Stimulated activated naive CD8-positive, alpha-beta T cell treated with anti-CD3 and anti-CD28 coated beads, Interleukin-15, Interleukin-2, amounts not matched to agents 100 U/mL and 50 U/mL, for 24 hours (primary cell): ENCODE measurements at places on chromosomes 3 and 15.

DNA sequence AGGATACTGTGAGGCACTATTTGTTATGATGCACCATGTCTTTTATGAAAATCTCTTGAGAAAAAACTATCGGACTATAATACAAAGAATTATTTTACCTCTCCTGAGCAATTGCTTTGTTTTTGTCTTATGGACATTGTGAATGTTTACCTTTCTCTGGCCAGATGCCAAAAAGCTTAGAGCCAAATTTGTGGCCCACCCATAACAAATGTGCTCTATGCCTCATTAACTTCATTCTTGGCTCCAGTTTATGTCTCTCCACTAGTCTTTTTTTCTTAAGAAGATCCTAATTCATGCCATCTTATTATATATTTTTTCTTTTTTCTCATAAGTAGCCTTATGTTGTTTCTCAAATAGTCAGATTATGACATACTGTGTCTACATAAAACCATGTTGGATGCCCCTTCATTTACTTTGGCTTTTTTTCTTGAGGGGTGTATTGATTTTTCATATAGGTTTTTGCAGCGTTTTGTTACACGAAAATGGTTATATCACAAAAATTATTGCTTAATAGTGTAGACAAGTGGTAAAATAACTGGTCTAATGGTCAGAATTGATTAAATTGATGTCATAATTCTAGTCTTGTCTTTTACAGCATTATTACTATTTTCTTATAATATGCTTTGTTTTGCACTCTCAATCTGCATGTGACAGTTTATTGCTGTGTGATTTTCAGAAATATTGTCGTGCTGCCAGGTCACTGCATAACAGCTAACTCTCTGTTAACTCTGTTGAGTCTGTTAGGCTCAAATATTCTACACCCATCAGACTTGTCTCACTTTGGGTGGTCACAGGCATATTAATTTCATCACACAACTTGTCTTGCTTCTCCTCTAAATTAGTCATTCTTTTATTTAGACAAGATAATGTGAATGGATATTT lies 18.2 kb downstream of the SENP8 start:
- DNase-seq: no peak

DNA sequence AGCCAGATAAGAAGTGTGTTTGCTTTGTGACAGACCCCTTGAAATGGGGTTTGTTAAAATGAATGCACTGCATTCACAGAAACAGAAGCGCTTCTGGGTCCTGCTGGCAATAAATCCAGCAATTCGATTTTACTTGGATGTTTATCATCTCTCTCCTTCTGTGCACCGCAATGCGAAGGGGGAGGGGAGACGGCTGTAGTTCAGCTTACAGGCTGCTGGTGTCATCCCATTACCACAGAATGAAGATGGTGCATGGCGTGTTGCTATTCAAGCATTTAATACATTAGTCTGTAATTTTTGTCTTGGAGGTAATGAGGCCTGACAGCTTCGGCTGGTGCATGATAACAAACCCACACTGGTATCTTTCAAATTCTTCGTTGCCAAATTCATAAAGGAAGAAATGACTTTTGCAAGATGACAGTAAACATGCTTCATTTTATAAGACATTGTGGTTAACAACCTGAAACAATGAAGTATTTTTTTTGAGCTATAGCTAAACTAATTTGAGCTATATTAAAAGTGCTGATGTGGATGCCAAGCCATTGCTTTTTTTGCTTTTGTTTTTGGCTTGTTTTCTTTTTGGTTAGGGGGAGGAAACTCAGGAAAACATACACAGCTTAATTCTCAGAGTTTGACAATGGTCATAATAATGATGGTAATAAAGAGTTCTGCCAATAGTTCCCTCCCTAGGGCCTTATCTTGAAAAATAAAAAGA lies 418.3 kb downstream of the OTOL1 start:
- no peak for DNase-seq

DNA sequence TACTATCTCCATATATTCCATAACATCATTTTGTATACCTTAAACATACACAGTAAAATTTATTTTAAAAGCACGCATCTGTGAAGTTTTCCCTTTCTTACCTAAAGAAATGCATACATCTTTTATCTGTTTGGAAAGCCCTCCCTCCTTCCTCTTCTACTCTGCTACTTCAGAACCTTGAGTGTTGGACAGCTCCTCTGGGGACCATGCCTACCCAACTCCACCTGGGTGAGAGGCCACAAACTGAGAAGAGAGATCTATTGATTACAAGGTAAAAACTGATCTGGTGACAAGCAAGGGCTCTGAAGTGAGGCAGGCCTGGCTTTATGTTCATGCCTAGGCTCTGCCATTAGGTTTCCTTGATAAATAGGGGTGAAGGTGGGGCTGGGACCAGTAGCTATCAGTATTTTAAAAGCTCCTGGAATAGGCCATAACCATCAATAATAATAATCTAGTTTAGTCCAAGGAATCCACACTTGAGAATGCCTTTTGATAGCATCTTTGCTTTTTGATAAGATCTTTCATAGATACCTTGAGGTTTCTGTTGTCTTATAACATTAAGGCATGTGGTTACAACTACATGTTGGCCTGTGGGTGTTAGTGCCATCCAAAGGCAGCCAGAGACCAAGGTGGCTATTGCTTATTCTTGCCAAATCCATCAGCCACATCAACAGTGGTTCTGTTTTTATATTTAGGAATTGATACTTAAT lies 148.8 kb downstream of the KCNMB2 start:
- no peak for DNase-seq

DNA sequence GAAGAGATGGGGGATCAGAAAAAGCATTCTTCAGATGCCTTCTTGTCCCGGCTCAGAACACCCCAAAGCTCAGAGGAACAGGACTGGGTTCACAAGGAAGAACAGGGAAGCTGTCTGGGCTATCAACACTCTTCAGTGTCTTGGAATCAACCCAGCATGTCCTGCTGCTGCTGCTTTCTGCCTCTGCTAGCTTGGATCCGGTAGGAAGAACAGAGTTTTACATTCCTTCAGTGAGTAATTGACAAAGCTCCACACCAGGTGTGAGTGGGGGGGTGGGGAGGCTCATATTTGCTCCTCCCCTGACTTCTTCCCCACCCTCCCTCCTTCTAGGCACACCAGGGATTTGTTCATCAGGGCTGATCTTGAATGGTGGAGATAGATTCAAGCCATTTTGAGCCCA lies 13.1 kb upstream of the ETV5 start:
- no peak for DNase-seq

GRCh38 chr3:62370858-62371719 lies 2.3 kb downstream of the FEZF2 start:
- no peak for DNase-seq

GRCh38 chr3:20658491-20658890 lies 472.5 kb upstream of the SGO1 start:
- no peak for DNase-seq

- no peak for DNase-seq
These were observed 9.6 kb upstream of the ZXDC start for GRCh38 chr3:126485176-126485897.

- no peak for DNase-seq
These were observed 1265.0 kb upstream of the ALCAM start for GRCh38 chr3:104101736-104102135.

GRCh38 chr15:48667701-48668100 lies 22.2 kb upstream of the FBN1 start:
- DNase-seq: no peak

- no peak for DNase-seq
These were observed 624.7 kb upstream of the ALCAM start for GRCh38 chr3:104742044-104742443.

DNA sequence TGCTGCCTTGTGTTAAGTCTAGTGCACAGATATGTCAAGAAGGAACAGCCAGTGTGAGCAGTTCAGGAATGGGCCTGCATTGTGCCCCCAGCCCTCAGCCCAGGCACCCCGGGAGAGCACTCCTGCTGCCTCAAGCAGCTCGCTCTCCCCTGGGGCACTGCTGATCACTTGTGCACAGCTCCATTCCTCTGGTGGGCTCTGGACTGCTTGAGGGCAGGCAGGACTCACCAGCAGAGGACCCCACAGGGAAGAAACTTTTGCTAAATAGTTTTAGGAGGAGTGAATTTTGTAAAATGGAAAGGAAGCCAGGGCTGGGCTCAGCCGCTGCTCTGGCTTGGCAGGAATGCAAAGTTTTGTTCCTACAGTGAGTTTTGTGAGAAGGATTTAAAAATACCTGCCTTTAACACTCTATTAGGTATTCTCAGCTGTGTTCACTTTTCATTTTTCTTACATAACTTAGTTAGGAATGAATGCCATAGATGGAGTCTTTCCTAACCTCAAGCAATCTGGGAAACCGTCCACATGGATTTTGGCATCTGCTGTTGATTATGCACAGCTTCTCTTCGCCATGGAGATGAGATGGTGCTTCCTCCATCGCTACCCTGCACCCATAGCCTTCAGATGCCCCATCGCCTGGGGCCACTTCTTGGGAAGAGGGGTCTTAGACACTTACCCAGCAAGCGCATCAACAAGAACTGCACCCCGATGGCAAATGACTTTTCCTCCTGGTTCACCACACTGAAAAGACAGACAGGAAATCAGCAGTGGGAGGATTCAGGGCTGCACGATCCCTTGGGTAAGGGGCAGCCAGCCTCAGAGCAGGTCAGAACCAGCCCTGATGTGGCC lies 42.3 kb upstream of the RAB6B start:
- no peak for DNase-seq

- DNase-seq: no peak
These were observed 319.4 kb upstream of the STAC start for GRCh38 chr3:36060950-36061349.

- DNase-seq: no peak
These were observed 33.3 kb downstream of the CA12 start for GRCh38 chr15:63348392-63348791.

- DNase-seq: no peak
These were observed 80.2 kb upstream of the ACP3 start for GRCh38 chr3:132236701-132237651.

- DNase-seq: no peak
These were observed 172.1 kb downstream of the LRTM1 start for GRCh38 chr3:54755756-54756155.

DNA sequence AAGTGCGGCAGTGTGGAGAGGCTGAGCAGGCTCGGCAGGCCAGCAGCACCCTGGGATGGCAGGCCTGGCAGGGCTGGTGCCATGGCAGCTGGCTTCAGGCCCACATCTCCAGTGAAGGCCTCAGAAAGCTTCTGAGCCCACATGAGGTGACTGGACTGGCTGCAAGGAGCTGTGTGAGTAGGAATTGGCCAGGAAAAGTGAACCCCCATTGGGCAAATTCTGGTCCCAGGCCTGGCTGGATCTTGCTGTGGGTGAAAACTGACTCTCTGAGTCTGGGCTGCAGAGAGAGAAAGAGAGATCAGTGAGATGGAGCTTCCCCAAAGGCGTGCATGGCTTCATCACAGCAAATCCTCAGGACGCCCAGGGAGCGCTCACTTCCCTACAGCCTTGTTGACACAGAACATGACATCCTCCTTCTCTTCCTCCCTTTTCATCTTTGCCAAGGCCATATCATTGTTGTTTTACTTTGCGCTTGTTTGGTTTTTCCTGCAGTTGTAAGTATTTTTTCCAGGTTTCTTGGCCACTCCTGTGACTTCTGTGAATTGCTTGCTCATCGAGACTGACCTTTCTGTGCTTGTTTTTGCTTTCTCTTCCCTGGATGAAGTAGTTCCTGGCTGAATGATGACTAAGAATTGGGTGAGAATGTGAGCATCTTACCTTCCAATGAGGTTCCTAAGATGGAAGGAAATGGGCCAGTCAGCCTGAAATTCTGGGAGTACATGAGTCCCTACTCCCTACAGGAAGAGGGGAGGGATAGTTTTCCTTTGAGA lies 299.1 kb downstream of the TLE3 start:
- DNase-seq: no peak

- no peak for DNase-seq
These were observed 1514.8 kb downstream of the SI start for GRCh38 chr3:163563485-163563884.

DNA sequence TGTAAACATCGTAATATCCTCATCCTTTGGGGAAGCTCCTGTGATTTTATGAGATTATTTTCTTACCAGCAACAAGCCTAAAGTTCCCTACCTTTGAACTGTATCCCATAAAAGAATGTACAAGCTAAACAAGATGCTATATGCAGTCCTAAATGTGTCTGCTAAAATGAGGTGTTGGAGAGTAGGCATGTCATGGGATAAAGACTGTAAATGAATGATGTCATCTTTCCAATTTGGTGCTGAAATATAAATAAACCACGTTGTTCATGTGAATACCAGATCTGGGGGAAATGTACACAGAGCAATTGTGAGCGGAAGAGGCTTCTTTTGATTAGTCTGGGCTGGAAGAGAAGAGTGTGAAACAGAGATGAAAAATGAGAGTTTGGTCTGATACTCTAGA lies 214.9 kb upstream of the WNT5A start:
- no peak for DNase-seq

DNA sequence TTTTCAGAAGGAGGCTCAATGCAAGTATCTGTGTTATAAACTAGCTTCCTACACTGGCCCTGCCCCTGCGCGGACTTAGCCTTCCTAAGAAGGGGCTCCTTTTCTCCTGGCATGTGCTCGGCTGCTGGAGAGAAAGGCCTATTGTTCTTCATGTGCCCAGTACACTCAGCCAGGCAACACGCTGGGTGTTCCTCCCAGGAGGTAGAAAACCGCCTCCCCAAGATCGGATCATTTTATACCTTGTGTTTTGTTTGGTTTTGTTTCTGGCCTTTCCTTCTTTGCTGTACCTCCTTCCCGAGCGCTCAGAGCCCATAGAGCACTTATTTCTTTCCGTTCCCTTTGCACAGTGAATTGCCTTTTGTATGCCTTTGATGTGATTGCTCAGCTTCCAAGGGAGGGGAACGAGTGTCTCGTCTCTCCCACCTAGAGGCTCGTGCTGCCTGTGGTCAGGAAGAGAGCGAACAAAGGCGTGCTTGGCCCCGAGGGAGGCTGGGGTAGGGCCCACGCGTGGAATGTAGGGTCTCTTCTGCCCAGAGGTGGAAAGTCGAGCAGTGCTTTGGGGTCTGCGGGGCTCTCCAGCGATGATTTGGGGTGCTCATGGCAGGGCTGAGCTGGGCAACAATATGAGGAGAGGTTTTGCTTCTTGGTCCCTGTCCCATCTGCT lies 30.0 kb downstream of the CCNL1 start:
- DNase-seq: peak; percentile 42

DNA sequence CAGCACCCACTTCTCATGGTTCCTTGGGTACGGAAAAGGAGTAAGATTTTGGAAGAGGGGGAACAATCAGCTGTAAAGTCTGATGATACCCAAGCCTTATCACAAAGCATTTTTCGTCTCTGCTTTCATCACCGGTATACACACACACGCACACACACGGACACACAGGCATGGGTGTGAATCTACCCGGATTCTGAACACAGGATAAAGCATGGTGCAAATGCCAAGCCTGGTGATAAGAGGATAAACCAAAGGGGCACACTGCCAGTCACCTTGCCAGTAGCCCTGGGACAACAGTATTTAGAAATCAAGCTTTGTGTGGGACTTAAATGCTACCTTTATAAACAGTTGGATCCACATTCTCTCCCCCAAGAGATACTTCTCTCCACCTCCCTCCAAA lies 22.2 kb downstream of the FAM174B start:
- no peak for DNase-seq

GRCh38 chr3:148332509-148332908 lies 365.2 kb upstream of the AGTR1 start:
- no peak for DNase-seq

- no peak for DNase-seq
These were observed 63.7 kb upstream of the PRR23C start for GRCh38 chr3:139108253-139108969.
